Stimulated activated CD8-positive, alpha-beta memory T cell treated with anti-CD3 and anti-CD28 coated beads, Interleukin-7, amount 100 ng/mL, for 1 hour (primary cell): ENCODE measurements at places on chromosomes 5 and 9.

DNA sequence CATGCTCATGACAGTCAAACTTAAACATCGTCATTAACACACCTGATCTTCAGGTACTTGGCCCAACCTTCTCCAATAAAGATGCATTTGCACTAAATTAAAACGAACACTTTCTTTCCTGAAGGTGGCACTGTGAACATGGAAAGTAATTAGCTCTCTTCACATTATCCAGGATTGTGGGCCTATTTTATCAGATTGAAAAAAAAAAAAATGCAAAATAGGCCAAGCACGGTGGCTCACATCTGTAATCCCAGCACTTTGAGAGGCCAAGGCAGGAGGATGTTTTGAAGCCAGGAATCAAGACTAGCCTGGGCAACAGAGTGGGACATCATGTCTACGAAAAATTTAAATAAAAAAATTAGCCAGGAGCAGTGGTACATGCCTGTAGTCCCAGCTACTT is 14.4 kb upstream of the CDC20B start:
- DNase-seq, result no peak

- DNase-seq, result no peak
Measured at GRCh38 chr5:115801984-115802383, 14.5 kb downstream of the CDO1 start.

DNA sequence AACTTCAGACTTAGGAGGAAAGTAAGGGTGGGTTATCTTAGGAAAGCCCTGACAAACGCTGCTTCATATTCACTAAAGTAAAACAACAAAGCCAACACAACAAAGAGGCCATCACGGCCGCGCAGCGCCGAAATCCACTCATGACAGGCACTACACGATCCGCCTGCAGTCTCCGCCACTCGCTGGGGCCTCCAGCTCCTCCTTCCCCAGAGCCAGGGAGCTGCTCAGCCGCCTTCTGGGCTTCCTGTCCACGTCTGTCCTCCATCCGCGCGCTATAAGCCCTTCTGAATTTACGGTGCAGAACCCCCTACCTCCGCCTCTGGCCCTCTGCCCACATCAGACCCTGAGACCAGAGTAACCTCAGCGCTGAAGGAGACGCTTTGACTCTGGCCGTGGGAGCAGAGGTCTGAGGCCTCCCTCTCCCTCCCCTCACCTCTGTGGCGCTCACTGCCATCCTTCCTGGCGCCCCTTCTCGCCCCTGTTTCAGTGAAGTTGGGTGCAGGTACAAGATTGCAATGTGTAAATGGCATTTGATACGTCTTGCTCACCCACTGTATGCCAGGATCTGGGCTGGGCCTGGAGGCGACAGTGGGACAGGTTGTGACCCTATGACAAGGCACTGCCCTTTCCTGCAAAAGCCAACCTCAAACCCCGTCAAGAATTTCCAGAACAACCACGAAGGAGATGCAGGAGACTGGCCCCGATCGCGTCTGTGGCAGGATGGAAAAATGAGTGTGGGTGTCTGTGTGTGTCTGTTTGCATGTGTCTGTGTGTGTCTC is 74.9 kb upstream of the PHYKPL start:
- no peak for DNase-seq

DNA sequence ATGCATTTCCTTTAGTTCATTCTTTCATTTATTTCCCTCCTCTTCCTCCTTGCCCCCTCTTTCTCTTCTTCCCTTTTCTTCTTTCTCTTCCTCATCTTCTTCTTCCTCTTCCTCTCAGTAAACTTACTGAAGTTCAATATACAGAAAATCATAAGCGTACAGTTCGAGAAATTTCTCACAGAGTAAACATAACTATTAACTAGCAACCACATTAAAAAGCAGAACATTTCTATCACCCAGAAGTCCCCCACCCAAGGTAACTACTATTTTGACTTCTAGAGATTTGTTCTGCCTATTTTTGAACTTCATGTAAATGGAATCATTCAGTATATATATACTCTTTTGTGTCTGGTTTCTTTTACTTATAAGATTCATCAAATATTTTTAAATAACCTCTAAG is 48.2 kb downstream of the TNFAIP8 start:
- no peak for DNase-seq

GRCh38 chr5:100791391-100791790 is 111.7 kb downstream of the ST8SIA4 start:
- no peak for DNase-seq

DNA sequence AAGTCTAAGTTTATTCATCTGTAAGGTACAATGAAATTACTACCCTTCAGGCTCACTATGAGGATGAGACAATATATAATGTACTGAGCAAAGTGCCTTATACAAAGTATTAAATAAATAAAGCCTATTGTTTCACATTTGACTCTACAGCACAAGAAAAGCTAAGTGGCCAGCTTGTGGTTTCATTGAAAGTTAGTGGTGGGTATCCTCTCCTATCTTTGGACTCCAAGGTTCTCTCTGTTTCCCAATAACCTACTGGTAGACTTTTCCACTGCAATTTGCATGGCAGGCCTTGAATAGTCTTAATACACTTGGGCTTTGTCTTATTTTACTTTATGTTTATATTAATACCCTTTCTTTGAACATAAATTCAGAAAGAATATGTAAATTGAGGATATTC is 262.7 kb downstream of the DEPDC1B start:
- DNase-seq, result no peak

DNA sequence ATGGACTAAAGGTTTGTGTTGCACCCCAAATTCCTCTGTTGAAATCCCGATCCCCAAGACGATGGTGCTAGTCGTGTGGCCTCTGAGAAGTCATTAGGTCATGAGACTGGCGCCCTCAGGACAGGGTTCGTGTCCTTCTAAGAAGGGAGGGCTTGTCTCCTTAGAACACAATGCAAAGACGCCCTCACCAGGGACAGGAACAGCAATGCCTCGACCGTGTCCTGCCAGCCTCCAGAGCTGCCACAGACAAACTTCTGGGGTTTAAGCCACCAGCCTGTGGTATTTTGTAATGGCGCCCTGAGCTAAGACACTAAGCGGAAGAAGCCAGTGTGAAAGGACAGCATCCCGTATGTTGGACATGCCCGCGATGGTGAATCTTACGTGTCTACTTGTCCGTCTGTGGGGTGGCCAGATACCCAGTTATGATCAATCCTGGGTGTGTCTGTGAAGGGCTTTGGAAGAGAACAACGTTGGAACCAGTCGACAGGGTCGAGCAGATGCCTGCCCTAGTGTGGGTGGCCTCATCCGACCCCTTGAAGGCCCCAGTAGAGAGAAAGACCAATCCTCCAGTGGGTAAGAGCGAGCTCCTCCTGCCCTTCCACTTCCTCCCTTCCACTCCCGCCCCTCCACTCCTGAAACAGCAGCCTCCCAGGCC is 279.2 kb upstream of the IRX2 start:
- DNase-seq, result no peak

DNA sequence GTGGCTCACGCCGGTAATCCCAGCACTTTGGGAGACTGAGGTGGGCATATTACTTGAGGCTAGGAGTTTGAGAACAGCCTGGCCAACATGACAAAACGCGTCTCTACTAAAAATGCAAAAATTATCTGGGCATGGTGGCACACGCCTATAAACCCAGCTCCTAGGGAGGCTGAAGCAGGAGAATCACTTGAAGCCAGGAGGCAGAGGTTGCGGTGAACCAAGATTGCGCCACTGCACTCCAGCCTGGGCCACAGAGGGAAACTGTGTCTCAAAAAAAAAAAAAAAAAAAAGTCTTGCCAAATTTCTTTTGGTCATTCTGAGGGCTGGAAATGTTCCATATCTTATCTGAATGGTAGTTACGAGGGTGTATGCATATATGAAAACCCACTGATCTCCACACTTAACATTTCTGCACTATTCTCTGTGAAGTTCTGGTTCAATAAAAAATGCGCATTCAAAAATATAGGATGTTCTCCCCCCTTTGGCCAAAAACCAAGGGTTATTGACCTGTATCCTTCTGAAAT is 13.5 kb upstream of the NIPAL4 start:
- no peak for DNase-seq

DNA sequence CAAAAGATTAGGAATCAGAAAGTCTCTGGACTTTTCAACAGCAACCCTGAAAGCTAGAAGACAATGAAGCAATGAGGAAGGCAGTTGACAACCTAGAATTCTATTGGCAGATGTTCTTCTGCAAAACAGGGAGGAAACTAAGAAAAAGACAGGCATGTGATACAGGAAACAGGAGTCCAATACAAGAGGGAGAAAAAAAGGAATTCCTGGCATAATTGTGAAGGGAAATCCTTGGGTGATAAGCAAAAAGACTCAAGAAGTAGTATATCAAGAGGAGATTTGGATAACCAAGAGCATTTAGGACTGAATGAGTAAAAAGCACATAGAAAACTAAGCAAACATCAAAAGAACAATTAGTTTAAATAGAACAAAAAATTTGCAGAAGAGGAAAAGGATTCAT is 58.6 kb downstream of the LPAR1 start:
- DNase-seq, result no peak

- no peak for DNase-seq
Measured at GRCh38 chr5:109309326-109310063, 100.3 kb downstream of the PJA2 start.

DNA sequence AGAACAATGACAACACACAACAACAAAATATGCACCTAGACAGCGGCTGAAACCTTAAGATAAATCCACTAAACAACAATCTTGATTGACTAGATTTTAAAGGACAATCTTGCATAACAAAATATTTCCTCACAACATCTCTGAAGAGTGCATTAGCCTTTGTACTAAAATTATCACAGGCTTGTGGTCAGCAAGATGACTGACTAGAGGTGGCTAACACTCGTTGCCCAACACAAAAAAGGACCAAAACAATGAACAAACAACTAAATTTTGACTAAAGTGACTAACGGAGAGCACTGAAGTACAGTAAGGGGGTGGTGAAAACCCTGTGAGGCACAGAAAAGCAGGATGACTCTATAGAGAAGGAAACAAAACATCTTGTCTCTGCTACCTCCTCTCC is 183.9 kb downstream of the BRINP1 start:
- DNase-seq, result no peak

DNA sequence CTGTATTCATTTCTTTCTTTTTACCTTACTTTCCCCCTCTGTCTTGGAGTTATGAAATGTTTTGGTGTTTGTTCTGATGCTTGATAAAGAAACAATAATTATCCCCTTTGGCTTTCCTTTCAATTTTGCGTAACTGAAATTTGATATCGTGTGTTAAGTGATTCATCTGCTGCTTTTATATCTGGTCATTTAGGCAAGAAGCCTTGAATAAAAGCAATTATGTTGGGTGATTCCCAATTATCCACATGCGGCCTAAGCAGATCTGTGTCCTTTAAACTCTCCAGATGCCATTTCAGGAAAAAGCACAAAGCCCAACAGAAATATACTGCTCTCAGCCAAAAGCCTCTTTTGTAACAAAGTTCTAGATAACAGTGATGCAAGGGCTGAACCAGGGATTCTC is 92.8 kb downstream of the TAF11L14 start:
- DNase-seq, result no peak

DNA sequence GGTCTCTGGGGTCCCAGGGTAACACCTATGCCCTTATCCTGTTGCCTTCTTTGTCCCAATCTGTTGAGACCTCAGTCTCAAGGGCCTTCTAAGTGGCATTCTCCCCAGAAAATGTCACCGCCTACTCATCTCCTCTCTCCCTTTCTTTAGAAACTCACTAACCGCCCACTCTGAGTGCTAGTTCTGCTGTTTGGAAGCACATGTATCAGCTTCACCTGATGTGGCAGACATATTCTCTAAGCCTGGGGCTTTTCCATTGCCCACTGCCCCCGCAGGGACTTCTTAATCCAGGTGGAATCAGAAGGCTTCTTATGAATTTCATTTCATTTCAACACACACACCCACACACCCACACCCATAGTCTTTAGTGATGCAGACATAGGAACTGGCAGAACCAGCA is 165.1 kb downstream of the ASTN2 start:
- no peak for DNase-seq

DNA sequence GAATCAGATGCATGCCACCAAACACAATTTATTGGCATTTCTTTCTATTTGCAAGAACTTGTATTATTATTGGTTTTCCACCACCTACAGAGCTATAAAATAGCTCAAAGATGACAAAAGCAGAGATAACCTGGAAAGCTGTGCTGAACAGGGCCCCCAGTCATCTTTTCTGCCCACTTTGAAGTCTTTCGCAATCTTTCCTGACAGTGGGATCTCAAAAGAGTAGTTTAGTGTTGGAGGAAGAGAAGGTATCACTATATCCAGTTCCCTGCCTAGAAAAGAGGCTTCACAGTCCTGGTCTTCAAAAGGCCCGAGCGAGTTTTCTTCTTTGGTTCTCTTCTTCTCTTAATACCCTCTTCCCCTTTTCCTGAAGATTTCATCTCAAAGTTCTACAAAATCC is 231.0 kb downstream of the RAB3C start:
- no peak for DNase-seq

GRCh38 chr5:9168791-9169556 is 376.9 kb downstream of the SEMA5A start:
- no peak for DNase-seq

GRCh38 chr9:16594787-16595186 is 275.7 kb downstream of the BNC2 start:
- DNase-seq, result no peak

- DNase-seq, result no peak
Measured at GRCh38 chr5:43352131-43352530, 38.9 kb upstream of the HMGCS1 start.

DNA sequence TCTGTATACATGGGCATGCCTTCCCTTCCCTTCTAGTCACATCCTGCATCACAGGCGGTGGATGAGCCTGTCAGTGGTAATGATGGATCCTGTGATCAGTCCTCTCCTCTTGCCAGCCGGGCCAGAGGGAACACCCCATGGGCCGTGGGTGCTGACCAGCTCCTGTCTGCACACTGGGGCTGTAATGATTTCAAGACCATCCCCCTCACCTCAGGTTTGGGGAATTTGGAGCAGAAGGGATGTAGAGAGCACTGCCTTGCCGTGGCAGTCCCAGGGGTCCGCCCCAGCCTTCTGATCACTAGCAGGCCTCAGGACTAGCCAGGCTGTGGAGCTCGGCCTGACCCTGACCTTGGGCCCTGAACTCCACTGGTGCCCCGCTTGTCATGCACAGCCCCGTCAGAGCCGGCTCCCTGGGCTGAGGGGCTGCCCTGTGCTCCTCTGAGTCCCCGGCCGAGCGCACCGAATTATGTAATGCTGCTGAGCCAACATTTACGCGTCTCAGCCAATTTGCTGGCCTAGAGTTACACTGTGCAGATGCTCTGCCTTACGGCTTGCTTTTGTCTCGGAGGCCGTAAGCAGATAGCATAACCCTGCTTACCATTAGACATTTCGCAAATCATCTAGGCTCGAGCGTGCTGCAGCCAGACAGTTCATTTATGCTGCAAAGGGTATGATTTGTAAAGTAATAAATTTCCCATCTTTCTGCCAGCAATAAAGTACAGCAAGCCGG is 155.3 kb downstream of the MACROH2A1 start:
- DNase-seq, result no peak
